ENCODE measurements at places on chromosomes 11 and 22.

DNA sequence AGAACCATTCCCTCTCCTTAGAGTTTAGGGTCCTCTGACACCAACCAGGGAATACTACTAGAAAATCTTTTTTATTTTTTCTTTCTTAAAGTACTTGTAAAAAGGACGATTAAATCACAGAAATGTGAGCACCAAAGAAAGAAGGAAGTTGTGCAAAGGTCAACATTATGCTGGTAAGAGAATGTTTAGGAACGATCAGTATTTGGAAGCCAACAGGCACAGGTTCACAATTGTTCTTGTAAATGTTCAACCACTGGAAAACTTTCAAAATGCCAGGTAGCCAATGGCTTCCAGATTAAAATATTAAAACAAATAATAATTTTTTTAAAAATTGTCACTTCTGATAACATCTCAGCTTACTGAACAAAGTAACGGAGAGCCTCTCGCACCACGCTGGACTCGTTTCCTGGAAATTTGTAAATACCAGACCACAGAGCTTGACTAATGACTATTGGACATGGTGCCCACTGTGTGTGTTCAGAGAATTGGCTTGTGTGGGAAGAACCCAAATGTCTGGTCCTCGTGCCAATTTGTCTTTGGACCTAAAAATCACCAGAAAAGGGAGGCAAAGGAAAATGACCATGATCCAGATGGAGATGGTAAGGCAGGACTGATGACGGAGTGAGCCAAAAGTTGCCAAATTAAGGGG, 20.8 kb downstream of the COMMD9 start:
- DNase-seq = no peak

- no peak for DNase-seq
These were observed 112.6 kb downstream of the LUZP2 start for GRCh38 chr11:24609192-24610119.

DNA sequence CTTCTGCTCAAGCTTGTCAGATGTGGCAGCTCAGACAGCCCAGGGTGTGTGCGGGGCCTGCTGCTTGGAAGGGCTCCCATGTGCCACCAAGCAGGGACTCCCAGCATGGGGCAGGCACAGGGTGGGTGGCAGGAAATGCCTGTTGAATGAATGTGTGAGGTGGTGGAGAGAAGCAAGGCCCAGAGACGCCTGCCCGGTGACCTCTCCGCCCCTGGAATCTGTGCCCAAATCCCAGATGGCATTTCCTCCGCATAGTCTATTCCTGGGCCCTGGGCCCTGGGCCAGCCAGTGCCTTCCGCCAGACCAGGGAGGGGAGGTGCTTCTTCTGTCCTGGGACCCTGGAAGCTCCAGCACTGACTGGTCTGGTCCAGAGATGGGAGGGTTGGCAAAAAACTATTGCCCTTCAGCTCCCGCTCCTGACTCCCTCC, 3.7 kb downstream of the CST6 start:
- DNase-seq = peak; percentile 49

DNA sequence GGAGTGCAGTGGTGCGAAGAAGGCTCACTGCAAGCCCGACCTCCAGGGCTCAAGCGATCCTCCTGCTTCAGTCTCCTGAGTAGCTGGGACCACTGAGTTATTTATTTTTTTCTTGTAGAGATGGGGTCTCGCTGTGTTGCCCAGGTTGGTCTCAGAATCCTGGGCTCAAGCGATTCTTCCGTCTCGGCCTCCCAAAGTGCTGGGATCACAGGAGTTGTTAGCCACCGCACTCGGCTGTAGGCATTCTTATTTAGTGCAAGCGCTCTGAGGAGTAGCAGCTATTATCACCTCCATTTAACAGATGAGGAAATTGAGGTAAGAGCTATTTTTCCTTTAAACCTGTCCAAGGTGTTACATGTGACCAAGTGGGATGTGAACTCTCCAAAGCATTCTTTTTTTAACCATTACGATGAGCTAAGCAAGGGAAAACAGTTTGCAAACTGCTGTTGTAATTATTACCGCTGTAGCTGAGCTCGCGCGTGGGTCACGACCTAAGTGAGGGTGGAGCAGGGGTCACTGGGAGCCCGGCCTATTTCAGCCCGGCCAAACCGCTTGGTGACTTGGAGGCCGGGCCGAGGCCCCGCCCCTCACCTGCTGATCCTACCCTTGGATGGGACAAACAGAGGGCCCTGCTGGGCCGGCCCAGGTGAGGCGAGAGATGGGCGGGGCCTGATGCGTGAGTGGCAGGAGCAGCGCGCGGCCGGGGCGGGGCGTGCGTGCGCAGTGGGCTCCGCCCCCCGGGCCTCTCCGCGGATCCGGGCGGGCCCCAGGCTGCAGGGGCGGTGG, 449 bp upstream of the KREMEN1 start:
- peak; percentile 68 for DNase-seq

- DNase-seq = no peak
These were observed 331.6 kb upstream of the ANO5 start for GRCh38 chr11:21861314-21861713.

GRCh38 chr22:47046411-47047065, 284.1 kb downstream of the TBC1D22A start:
- no peak for DNase-seq

- no peak for DNase-seq
These were observed at the start of gene MB for GRCh38 chr22:35617137-35617755. MB (minus strand) TSS chr22:35617329; CDS start chr22:35617257, 72 bp downstream.

DNA sequence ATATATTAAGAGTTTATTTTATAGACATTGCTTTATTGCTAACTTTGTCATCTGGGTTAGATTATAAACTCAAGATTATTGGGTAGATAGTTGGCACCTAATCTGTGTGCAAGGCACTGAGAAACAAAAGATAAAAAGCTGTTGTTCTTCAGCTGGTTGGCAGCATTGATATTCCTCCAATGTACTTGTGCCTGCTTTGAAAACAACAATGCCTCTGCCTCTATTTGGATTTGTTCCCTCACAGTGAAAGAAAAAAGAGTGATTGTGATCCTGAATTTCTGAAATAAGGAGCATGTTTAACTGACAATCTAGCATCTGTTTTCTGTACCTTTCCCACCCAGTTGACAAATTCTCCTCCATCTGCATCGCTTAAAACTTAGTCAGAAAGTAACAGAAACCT, 98.3 kb downstream of the TYR start:
- no peak for DNase-seq

DNA sequence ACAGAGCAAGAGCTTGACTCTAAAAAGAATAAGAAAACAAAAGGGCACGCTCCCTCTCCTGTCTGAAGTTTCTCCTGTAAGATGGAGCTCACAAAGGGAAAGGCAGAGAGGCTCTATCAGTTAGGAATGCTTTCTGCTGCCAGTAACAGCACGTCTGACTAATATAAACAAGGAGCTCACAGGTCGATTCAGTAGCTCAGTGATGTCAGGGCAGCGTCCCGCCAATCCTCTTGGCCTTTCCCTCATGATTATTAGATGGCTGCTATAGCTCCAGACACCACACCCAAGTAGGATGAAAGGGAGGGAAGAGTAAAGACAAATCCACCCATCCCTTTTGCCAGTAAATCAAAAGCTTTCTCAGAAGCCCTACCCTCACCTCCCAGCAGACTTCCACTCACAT, 51.3 kb upstream of the HMGXB4 start:
- peak; percentile 10 for DNase-seq

- DNase-seq = no peak
These were observed 10.5 kb downstream of the ARHGEF17 start for GRCh38 chr11:73318501-73319011.

DNA sequence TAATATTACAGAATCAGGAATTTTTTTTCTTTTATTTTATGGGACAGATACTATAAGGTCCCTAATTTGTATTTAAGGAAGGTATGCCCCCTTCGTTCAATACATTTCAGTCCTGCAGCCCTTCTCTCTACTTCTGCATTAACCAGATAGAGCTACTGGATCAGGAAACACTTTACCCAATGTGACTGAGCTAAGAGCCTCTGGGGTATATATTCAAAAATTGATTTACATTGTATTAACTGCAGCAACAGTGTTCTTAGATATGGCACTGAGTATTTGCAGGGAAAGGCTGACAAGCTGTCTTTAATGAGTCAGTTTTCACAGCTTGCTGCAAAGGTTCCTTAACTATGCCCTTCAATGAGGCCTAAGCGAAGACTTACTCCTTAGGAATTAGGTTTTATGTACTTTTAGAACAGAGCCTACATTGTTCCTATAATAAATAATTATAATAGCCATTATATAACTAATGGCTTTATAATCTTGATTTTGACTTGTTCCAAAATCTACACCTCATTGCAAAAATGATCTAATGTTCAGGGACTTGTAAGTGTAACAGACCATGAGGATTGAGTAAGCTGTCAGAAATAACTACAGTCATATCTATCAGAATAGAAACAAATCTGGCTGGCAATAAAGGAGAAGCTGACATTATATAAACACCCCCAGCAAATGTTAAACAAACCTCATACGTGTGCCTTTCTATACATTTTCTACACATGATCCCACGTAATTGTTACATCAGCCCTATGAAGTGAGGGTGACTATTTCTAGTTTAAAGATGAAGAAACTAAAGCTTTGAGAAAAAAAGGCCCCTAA, 55.0 kb downstream of the DDI1 start:
- DNase-seq = peak; percentile 40

DNA sequence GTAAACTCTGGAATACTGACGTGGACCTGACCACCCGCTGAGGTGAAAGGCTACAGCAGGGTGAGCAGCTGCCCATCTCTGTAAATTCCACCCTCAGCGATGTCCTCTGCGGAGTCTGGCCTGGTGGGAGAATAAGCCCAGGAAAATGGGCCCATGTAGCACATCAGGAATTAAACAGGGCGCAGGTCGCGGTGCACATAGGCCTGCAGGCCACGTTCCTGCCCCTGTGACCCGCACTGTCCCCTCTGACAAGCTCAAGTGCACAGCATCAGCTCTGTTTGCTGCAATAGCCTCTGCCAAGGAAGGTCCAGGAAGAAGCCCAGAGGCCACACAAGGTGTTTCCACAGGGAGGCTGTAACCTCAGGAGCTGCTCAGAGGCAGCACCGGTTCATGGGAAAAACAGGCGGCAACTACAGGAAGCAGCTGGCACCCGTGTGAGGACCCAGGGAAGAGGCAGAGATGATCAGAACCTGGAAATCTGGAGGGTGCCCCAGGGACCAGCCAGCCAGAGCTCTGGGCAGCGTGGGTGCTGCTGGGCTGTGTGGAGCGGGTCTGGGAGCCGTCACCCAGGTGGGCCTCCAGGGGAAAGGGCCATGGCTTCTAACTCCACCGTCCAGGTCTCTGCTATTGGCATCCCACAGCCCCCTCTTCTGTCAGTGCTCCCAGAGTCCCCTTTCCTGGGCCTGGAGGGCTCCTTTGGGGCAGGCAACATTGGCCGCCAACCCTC, 808 bp upstream of the IFITM2 start:
- DNase-seq = no peak

- DNase-seq = no peak
These were observed 1.5 kb downstream of the MAPK8IP1 start for GRCh38 chr11:45886816-45887520.

DNA sequence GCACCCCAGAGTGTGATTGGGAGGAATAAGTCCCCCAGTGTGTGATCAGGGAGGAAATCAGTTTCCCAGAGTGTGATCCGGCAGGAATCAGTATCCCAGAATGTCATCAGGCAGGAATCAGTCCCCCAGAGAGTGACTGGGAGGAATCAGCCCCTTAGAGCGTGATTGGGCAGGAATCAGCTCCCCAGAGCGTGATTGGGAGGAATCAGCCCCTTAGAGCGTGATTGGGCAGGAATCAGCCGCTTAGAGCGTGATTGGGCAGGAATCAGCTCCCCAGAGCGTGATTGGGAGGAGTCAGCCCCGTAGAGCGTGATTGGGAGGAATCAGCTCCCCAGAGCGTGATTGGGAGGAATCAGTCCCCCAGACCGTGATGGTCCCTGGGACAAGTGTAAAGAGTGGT, 81.1 kb upstream of the EIF3D start:
- no peak for DNase-seq

DNA sequence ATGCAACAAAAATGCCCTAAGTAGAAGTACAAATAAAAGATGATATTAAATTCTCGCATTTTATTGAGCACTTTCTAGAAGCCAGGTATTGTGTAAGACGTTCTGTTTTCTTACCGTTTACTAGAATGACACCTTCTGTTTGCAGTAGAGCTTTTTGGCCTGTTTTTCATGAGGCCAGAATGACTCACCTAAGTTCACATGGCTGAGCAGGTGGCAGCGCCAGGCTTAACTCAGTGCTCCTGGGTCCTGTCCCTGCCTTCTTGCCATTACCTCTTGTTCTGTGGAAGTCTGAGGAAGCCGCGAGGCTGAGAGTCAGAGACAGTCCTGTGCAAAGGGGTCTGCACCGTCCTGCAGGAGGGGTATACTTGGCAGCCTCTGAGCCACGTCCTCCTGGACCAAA, 113.8 kb downstream of the ATXN10 start:
- no peak for DNase-seq

GRCh38 chr11:131467645-131468394, 97.4 kb downstream of the NTM start:
- peak; percentile 10 for DNase-seq

DNA sequence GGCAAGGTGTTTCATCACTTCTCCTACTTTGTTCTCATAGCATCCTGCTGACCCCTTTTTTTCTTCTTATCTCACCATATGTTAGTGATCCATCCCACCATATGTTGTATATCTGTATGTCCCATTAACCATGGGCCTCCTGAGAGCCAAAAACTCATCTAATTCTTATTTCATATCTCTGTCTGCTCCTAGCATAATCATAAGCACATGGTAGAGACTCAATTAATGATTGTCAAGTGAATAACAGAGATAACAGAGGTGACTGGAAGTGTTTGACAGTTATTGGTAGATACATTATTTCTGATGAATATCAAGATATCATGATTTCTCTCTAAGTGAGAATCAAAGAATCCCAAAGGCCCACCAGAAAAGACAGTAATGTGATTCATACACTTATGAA, 138.1 kb upstream of the MPPED2 start:
- DNase-seq = no peak

- no peak for DNase-seq
These were observed 3.7 kb upstream of the MS4A10 start for GRCh38 chr11:60781286-60781980.

DNA sequence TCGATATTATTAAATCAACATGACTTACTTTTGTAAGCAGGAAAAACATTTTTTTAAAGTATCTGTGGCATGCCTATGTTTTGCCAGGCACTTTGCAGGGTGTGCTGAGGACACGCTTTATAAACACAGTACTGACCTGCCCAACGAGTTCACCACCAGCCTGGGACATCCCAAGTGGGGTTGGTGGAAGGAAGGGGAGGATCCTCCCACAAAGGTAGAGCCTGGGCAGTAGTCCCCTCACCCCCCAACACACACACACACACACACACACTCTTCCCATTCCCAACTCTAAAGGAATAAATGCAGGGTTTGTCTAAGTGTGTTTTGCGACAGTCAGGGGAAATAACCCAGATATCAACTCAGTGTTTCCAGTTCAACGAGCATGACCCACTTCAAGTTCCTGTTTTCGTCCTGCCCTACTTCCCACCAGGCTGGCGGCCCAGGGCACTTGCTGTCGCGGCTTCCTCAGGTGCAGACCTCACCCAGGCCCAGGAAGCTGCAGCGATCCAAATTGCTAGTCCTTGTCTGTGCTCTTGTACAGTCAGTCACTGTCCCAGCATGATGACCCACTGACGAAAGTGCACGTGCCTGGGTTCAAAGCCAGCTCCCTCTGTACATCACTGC, 3.1 kb downstream of the CERK start:
- no peak for DNase-seq
